Tibial nerve (tissue), 4 donors: ENCODE measurements at places on chromosomes 12 and 14.
A peak's percentile ranks its signal among the peaks of the same experiment; 100 is the strongest.

DNA sequence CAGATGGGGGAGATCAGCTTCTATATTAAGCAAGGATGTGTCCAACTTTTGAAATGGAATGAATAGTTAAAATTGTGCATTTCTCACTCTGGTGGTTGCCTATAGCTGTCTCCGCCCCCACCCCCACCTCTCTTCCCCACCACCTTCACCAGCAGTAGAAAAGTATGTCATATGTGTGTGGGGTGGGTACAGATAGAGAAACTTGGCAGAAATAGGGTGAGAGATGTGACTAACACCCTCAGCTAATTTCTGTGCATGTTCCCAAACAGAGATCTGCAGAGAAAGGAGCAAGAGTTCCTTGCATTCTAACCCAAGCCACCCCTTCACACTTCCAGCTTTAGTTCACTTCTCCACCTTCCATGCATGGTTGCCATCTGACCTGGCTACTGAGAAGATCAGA is 980.1 kb downstream of the NRXN3 start:
- DNase-seq: no peak
- H3K36me3 ChIP-seq: no peaks in the 10 kb centered on the region
- no peak overlapping the region for H3K4me3 ChIP-seq
- H3K27ac ChIP-seq: no peak overlapping the region

DNA sequence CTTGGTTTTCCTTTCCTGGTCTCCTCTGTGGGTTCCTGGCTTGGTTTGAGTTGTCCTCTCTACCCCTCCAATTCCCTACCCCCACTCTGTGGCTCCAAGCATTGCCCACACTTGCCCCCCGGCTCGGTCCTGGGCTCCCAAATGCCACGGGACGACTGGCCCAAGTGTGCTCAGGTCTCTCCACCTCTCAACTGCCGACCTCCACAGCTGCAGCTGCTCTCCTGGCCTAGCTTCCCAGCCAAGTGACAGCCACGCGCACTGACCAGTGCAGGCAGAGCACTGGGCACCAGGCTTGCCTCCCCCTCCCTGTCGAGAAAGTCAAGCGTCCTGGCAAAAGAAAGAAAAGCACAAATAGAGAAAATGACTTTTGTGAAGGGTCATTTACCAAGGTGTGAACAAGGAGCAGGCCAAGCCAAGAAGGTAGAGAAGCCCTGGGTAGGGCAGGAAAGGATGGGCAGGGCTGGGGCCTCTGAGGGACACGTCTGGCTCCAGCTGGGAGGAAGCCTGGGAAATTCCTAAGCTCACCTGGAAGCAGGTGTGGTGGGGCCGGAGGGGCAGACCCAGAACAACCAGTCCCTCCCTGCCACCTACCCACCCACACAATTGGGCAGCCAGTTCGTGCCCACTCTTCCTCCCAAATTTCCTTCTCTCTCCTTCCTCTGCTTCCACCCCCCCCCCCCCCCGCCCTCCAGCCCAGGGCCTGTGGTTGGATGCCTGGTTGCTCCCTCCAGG is 1.8 kb upstream of the CEP170B start:
- H3K4me1 ChIP-seq: peaks cover 14% of the 10 kb centered on the region
- H3K36me3 ChIP-seq: no peaks in the 10 kb centered on the region
- H3K27me3 ChIP-seq: peaks cover 12% of the 10 kb centered on the region
- H3K4me3 ChIP-seq: no peak overlapping the region

GRCh38 chr14:21398901-21399300 is 15.1 kb upstream of the SUPT16H start:
- H3K4me3 ChIP-seq: no peak overlapping the region
- no peak overlapping the region for H3K27ac ChIP-seq
- DNase-seq: no peak
- H3K27me3 ChIP-seq: no peaks in the 10 kb centered on the region
- peaks cover 100% of the 10 kb centered on the region for H3K36me3 ChIP-seq

DNA sequence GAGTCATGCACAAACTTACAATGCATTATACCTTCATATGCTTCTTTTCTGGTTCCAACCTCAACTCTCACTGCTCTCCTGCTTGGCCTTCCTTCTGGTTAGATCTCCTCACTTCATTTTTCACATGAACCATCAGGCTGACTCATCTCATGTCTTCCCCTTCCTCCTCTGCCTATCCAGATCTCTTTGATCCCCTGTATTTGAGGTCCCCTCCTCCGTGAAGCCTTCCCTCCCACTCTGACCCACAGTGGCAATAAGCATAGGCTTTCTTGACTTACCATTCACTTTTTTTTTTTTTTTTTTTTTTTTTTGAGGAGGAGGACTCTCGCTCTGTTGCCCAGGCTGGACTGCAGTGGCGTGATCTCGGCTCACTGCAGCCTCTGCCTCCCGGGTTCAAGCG is 14.7 kb upstream of the ASIC1 start:
- no peak overlapping the region for H3K4me3 ChIP-seq
- no peaks in the 10 kb centered on the region for H3K4me1 ChIP-seq
- no peak for DNase-seq
- no peak overlapping the region for H3K27ac ChIP-seq
- H3K36me3 ChIP-seq: no peaks in the 10 kb centered on the region

GRCh38 chr12:125053821-125054220 is 11.4 kb upstream of the AACS start:
- no peak overlapping the region for H3K4me3 ChIP-seq
- H3K27me3 ChIP-seq: no peaks in the 10 kb centered on the region
- H3K27ac ChIP-seq: no peak overlapping the region
- peak; percentile 73 for DNase-seq
- peaks cover 11% of the 10 kb centered on the region for H3K4me1 ChIP-seq

- H3K36me3 ChIP-seq: no peaks in the 10 kb centered on the region
- no peak overlapping the region for H3K4me3 ChIP-seq
- H3K27ac ChIP-seq: peak overlapping the region; percentile 73
- H3K27me3 ChIP-seq: no peaks in the 10 kb centered on the region
- H3K4me1 ChIP-seq: no peaks in the 10 kb centered on the region
Observed at GRCh38 chr14:50060871-50061663, 55.3 kb downstream of the VCPKMT start.

DNA sequence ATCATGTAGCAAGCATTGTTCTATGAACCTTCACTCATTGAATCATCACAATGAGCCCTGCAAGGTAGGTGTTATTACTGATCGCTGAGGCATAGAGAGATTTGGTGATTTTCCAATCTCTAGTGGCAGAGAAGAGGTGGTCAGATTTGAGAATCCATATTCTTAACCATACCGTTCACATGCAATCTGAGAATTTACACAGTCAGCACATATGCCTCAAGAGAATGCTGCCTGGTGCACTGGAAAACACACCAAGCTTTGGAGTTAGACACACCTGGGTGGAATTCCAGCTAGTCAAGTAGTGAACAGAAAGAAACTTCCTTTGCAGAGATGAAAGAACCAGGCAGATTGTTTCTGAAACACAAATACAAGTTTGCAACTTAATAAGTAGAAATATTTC is 94.1 kb downstream of the LGR5 start:
- no peak for DNase-seq
- no peak overlapping the region for H3K4me3 ChIP-seq
- no peaks in the 10 kb centered on the region for H3K4me1 ChIP-seq
- H3K27me3 ChIP-seq: no peaks in the 10 kb centered on the region

GRCh38 chr12:95874452-95874851 is 15.7 kb downstream of the SNRPF start:
- no peak overlapping the region for H3K27ac ChIP-seq
- H3K27me3 ChIP-seq: no peaks in the 10 kb centered on the region
- no peak for DNase-seq
- no peaks in the 10 kb centered on the region for H3K36me3 ChIP-seq

DNA sequence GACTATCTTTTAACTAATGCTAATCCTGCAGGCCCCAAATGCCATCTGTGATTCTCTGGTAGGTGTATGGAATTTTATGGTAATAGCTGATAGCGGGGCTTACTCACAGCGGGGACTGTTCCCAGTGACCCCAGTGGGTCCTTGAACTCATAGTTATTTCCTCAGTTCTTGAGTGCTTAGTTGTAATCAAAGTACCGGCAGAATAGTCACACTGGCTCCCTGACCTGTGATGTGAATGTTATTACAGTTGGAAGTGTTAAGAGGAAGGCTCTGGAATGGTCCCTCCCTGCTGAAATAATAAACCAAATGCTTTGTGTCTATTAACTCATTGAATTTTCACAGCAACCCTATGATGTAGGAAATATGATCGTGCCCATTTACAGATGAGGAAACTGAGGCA is 78.3 kb downstream of the NDUFA12 start:
- no peaks in the 10 kb centered on the region for H3K27me3 ChIP-seq
- H3K4me1 ChIP-seq: no peaks in the 10 kb centered on the region
- DNase-seq: no peak
- no peak overlapping the region for H3K4me3 ChIP-seq
- H3K27ac ChIP-seq: no peak overlapping the region
- no peaks in the 10 kb centered on the region for H3K36me3 ChIP-seq
